ENCODE measurements at places on chromosomes 7 and 10.
A peak's percentile ranks its signal among the peaks of the same experiment; 100 is the strongest.

DNA sequence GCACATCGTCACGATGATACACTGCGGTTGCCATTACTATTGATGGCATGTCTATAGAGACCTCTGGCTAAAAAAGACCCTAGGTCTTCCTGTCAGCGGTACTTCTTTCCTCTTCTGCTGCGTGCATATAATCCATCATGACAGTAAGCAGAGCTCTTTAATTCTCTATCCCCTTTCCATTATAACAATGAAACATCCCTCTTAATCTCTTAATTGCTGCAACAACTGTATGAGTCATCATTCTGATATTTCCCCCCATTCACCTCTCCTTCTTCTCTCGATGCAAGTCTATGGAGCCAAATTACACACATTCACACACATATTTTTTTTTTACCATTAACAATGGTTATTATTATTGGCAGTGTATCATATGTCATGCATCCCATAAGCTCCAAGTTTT is 45.2 kb upstream of the AKR1E2 start:
- no peak for DNase-seq

DNA sequence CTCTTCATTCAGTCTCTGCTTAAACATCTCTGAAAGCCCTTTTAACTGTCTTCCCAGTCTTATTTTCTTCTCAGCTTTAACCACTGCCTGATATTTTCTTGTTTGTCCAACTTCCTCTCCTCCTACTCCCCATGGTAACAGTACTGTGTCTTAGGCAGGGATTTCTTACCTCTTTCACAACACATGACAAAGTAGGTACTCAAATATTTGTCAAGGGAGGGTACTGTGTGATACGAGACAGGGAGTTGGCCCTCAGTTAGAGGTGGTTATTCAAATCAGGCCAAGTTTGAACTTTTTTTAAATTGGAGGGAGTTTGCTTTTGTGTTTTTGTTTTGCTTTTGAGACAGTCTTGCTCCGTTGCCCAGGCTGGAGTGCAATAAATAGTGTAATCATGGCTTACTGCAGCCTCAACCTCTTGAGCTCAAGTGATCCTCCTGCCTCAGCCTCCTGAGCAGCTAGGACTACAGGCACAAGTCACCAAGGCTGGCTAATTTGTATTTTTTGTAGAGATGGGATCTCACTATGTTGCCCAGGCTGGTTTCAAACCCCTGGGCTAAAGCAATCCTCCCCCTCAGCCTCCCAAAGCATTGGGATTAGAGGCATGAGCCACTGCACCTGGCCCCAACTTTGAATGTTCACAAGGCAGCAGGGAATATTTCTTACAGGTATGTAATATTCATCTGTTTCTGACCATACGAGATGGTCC is 2.5 kb upstream of the KPNA7 start:
- DNase-seq, result no peak

DNA sequence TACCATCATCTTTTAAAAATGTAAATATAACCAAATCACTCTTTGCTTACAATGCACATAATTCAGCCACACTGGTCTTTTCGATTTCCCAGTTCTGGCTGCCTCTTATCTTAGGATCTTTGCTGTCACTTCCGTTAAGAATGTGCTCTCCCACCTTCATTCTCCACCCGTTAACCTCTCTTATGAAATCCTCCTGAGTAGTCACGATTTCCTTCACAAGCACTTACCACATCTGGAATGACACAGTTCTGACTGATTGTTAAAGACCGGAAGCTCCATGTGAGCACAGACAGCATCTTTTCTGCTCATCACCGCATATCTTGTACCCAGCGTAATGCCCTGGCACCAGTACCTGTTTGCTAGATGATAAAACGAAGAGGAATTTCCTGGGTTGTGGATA is 84.3 kb downstream of the CUL2 start:
- no peak for DNase-seq

DNA sequence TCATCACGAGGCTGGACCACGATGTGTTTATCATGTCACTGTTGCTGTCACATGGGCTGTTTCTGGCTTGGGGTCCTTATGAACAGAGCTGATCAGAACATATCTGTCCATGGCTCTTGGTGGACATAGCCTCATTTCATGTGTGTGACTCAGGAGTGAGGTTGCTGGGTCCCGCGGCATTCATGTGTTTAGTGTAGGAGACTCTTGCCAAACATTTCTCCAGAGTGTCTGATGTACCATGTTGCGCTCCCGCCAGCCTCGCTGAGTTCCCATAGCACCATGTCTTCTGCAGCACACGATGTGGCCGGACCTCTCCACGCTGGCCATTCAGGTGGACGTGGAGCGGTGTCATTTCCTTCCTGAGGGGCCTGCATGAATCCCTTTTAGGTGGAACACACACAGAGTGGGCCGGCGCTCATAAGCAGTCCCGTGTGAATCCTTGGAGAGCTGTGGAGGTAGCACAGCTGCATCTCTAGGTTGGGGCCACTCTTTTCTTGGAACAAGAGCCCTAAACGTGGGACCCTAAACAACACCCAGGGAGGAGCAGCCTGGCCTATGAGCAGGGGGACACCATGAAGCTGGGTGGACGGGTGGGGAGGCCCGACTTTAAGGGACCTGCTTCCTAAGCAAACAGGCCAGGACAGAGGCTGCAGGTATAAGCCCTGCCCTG is 134.6 kb downstream of the LHPP start:
- peak; percentile 28 for DNase-seq

GRCh38 chr10:6431186-6431585 is 148.9 kb downstream of the PRKCQ start:
- no peak for DNase-seq

- DNase-seq, result no peak
Observed at GRCh38 chr7:139687211-139687954, 90.4 kb downstream of the HIPK2 start.

GRCh38 chr10:101887775-101888174 is 44.2 kb upstream of the KCNIP2 start:
- DNase-seq, result no peak

DNA sequence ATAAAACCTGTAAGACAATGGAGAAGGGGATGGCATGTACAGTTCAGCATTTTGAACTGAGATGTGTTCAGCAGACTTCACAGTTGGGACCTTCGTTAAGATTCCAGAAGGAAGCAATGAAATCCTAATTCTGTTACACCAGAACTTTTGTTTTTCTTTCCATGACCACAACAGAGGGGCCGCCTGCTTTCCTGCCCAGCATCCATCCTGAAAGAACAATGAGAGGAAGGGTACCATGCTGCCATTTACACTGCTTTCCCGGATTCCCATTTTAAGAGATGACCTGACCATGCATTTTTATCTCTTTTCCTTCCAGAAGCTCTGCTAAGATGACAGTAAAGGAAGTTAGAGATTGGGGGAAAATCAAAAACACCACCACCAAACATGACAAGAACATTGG is 92.7 kb downstream of the PIP4K2A start:
- no peak for DNase-seq

DNA sequence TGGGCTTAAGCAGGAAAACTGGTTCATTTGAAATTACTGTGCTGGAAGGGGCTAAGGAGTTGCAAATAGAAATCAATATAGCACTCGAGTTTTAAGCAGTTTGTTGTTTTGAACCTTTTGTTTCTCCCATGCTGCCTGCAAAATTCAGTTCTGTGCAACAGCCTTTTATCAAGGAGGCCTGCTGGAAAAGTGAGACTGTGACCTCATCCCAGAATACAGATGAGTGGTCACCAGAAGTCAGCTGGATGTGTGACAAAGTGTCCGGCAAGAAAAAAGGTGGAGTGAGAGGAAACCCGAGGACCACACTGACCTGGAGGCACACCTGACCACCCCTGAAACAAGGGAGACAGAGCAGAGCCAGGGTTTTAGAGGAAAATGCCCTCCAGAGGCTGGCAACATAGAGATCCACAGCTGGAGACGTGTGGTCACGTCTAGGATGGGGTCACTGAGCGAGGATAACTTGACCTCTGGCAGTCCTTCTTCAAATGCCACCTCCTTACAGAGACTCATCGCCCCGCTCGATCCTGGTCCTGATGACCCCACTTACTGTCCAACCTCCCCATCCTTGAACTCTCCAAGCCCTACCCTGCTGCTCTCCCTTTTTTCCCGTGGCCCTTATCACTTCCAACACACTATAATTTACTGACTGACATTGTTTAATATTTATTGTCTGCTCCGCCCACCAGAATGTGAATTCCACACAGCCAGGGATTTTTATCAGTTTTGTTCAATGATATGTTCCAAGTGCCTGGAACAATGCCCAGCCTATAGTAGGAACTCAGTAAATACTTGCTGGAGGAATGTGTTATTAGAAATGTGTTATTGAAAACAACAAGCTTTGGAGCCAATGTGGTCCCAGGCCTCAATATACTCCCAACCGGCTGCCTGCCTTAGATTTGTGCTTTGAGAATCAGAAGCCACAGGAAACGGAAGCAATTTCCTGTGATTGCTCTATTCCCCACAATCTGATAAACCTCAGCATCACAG is 243.8 kb downstream of the GLI3 start:
- DNase-seq, result no peak

DNA sequence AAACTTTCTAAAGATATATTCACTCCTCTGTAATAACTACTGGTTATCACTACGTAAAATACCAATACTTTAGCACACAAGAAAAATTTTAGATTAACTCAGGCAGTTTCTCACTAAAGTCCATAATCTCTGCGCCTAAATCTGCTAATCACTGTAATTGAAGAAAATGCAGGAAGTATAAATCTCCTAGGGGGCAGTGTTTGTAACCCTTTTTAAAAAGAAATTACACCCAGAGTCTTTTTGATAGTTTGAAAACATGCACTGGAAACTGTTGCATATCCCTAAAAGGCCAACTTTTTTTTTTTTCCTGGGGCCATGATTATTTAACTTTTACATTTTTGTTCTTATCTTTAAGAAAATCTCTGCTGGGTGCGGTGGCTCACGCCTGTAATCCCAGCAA is 209.6 kb downstream of the KIAA1217 start:
- DNase-seq, result no peak

DNA sequence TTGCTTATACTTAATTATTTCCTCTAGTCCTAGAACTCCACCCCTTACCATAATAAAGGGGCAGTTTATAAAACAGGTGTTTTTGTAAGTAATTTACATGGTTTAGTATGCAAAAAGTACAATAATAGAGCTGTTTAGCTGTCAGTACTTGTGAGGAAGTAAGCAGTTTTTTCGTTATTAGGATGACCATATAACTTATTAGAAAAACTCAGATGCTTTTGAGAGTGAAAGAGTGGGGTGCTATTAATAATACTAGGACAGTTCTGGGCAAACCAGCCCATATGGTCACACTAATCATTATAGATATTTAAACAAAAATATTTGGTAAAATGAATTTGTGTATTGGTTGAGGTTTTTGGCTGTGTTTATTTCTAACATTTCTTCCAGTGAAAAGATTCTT is 201.9 kb upstream of the KAT6B start:
- DNase-seq, result no peak

DNA sequence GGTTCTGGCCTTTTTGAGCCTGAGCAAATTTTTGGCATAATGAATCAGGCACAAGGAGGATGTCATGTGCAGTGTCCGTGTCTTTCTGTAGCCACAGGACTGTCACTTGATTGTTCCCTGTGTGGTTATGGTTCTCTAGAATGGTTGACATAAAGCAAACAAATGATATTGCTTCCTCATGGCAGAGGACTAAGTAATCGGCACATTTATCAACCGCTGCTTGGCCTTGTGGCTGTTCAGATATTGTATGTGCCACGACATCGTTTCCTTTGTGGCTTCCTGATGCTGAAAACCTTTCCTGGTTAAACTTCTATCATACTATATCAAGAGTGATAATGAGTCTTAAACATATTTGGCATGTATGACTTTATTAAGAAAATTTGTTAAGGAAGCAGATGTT is 598.8 kb downstream of the SUGCT start:
- DNase-seq, result no peak

DNA sequence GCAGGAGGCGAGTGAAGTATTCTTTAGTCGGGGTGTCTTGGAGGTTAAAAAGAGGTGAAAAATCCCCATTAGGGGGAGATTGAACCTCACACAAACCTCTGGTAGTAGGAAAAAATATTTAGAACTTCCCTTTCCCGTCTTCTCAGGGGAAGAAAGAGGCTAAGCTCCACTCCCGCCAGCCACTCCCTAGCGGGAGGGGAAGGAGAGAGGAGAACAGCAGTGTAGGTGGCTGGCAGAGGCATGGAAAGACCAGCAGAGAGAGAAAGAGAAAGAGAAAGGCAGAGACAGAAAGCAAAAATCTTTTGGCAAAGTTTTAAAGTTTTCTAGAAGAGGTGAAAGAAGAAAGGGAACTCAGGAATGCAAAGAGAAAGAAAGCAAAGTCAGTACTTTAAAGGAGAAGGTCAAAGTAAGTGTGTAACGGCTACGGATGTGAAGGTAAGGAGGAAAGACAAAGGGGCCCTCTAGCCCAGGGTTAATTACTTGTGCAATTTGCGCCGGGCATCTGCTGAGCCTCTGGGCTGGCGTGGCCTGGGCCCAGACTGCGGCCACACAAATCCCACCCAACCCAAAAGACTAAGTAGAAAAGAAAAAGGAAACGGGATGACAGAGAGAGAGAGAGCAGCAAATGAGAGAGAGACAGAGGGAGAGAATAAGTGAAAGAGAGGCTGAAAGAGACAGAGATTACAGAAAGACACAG is 72.3 kb upstream of the ZNF746 start:
- DNase-seq, result no peak

DNA sequence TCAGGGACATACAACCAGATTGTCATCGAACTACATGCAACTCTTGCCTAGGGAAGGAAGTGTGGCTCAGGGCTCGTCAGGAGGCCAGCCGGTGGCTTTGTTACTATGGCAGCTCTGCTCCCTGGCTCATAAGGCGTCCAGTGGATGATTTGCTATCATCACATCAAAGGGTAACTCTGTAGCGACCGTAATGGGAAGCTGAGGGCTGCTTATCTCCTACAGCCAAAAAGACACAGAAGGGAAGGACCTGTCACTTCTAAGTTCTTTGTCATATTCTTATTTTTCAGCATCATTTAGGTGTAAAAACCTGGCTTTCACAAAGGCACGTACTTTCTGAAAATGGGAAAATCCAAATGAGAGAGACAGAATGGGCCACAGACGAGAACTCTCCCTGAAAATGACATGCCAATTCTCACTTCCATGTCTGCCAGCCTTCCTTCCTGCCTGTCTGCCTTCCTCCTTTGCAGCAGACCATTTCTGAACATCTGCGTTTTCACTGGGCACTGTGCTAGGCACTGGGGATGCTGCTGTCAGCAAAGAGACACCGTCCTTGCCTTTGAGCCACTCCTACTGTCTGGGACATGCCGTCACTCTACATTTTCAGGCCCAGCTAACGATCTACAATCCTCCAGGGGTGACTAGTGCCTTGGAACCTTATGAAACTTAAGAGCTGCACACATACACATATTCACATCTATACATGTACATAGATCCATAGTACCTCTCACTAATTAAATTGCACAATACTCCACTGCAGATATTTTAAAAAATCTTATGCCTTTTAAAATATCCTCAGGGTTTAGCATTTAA is 26.9 kb downstream of the ENKUR start:
- DNase-seq, result no peak
